NAMALWA (cell line): ENCODE measurements at places on chromosomes 6 and 20.

- no peak for DNase-seq
Measured at GRCh38 chr6:16048221-16048620, 80.7 kb upstream of the MYLIP start.

DNA sequence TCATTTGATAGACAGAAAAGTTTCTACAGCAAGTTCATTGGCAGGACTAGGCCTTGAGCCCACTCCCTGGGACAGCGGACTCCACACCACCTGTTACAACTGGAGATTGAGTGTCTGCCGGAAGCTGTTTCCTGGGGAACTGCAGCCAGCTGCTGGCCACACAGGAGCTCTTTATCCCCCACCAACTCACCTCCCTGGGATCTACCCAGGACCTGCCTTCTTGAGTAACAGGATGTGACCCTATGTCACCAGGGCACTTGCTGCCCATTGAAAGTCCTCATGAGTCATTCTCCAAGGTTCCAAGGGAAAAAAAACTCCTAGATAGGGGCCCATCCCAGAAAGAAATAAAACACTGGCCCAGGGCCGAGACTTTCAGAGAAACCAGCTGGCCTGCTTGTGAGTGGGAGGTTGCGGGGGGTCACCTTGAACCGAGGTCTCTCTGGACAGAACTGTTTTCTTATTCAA, 37.4 kb upstream of the SLC9A8 start:
- DNase-seq = no peak

DNA sequence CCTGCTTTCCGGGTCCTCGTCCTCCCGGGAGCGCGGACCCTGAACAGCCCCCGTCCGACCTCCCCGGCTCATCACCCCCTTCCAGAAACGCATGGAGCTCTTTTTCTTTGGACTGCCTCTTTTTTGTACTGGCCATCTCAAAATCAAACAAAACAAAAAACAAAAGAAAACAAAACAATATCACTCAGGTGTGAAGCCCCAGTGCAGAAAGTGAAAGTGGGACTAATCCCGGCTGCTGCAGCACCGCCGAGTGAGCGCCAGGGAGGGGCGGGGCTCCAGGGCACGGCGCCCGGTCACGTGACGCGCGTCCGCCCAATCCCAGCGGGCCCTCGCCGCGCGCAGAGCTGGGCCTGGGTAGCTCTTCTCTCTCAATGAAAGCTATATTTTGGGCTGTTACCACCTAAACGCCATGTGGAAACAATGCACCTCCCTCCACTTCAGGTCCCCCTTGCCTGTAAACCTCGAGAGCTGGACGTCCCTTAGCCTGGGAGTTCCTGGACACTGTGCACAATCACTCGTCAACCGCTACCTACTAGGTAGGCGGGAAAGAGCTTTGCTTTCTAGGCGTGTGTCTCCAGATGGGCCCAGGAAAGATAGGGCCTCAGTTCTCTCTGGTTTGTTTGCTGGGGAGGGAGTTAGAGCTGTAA, 93.7 kb upstream of the PRDM1 start:
- DNase-seq = peak; percentile 89

DNA sequence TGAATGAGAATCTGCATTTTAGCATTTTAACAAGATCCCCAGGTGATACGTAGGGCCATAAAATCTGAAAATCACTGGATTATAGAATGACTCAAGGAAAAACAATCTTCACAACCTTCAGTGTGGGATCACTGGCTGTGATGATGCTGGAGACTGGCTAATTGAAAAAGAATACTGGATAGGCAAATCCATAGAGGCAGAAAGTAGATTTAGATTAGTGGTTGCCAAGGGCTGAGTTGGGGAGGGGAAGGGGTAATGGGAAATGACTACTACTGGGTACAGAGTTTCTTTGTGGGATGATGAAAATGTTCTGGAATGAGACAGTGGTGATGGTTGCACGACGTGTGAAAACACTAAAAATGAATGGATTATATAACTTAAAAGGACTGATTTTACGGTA, 84.1 kb downstream of the CDK19 start:
- DNase-seq = no peak

DNA sequence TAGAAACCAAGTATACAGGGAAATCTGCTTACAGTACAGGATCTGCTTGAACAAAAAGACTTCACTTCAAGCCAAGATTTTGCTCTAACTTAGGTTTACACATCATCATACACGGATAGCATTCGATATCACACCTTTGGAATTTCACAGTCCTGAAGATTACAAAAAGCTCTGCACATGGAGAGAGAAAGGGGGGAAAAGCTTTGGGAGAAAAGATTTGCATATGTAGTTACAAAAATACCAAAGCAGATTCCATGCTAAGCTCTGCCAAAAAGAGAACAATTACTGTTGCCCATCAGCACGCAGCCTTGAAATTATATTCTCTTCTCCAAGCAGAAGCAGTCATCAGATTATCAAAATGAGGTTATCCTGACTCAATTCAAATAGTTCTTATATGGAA, 62.0 kb downstream of the HIVEP2 start:
- DNase-seq = no peak

GRCh38 chr6:37589198-37589597, 89.5 kb upstream of the CCDC167 start:
- no peak for DNase-seq

DNA sequence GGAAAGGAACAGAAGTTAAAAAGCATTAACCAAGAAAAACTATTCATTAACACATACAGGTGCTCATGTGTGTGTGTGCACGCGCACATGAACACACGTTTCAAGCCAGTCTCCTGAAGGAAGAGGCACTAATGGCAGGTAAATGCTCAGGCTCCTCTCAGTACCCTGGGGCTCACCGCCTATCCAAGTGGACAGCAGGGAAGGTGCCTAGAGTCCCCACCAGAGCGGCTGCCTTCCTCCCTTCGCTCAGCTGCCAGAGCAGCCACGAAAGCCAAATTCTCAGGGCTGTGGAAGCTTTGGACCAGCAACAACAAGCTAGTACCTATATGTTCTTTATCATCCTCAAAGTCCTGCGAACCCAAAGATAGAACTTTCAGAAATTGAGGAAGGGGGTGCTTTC, 42.6 kb downstream of the PLCG1 start:
- no peak for DNase-seq

GRCh38 chr6:141470810-141471209, 661.9 kb upstream of the GJE1 start:
- DNase-seq = no peak

GRCh38 chr20:54356801-54357200, 118.6 kb upstream of the DOK5 start:
- DNase-seq = no peak

- no peak for DNase-seq
Measured at GRCh38 chr20:59814840-59815340, 118.5 kb downstream of the SYCP2 start.

DNA sequence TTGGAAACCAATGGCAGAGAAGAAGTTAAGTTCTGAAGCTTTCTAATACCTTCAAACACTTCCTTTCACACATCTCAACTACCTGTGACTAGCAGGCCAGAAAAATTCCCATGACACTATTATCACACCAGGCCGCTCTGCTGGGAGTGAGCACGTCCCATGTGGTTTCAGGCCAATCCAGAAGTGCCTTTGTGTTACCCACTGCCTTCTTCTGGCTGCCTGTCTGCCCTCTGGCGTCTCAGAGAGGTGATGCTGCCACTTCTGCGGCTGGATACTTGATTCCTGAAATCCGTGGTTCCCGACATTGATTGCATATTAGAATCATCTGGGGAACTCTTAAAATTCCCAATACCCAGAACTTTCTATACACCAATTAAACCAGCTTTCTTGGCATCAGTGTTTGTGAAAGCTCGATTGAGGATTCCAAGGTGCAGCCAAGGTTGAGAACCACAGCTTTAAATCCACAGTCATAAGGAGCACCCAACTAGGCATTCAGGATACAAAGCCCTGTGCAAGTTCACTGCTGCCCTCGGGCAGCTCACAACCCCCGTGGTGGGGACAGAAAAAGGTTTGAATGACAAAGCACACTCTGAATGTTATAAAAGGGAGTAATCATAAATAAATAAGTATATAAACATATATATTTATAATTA, 65.6 kb downstream of the STMND1 start:
- DNase-seq = peak; percentile 10
